ENCODE measurements at places on chromosomes 2 and 18.

GRCh38 chr2:201452058-201452921, 750 bp downstream of the STRADB start:
- ATAC-seq, result peak; percentile 54

DNA sequence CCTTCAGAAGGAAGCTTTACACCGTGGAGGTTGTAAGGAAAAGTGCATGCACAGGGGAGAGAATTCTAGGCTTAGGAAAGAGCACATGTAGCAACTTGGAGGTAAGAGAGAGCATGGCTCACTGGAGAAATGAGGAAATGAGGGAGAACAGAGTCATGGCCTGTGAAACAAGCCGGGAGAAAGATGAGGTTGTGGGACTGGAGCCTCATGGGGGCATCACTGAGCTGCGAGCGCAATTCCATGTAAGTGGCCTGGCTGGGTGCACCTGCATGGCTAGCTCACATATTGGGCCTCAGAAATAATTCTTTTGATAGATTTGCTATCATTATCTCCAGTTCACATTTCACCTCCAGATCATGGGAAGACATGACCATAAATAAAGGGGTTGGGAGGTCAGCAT, 785.5 kb upstream of the RAB6C start:
- no peak for ATAC-seq

DNA sequence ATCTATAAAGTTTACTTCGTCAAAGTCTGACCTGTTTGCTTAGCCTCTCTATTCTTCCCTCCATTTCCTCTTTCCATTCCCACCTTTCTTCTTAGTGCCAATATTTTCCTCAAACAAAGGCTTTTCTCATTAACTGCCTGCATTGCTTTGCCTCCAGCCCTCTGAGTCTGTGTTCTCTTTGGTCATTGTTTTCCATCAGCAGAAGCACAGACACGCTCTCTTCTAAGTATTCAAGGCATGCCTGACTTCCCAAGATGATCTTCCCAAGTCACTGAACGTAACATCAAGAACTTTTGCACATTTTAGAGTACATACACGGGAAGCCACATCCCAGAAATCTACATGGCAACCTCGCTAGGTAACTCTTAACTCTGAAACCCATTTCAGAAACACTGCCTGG, 32.6 kb upstream of the ANXA4 start:
- no peak for ATAC-seq

DNA sequence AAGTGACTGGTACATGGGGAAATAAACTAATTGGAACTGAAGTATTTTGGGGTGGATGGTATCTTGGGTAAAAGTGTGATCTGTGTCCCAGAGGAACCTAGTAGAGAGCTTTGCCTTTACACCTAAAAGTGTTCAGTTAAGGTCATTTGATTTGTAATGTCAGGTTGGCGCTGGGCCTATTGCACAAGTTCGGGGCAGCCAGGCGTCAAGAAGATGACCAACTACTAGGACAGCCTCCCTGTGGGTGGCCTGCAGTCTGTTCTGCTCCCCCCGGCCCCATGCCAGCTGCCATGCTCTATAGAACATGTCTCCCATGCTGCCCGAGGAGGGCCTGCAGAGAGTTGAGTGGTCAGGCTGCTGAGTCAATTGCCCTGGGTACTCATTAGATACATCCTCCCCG, 10.1 kb downstream of the RRM2 start:
- ATAC-seq, result no peak

DNA sequence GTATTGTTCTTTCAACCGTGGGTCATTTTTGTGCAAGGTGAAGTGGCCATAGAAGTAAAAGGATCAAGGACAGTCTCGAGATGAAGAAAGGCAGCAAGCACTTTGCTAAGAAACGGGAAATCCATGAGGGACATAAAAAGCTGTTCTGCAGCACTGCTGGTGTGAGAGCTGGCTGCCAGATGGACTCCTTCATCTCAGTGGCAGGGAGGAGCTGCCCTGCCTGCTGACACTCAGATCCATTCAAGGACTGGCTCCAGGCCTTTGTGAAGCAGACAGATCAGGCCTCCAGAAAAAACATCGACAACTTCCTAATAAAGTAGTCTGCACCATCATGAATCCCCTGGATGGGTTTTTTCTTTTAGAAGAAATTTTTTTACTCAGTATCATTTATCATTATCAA, 29.5 kb downstream of the RMC1 start:
- ATAC-seq, result no peak

GRCh38 chr18:11857177-11857887, 6.1 kb downstream of the CHMP1B start:
- peak; percentile 83 for ATAC-seq

DNA sequence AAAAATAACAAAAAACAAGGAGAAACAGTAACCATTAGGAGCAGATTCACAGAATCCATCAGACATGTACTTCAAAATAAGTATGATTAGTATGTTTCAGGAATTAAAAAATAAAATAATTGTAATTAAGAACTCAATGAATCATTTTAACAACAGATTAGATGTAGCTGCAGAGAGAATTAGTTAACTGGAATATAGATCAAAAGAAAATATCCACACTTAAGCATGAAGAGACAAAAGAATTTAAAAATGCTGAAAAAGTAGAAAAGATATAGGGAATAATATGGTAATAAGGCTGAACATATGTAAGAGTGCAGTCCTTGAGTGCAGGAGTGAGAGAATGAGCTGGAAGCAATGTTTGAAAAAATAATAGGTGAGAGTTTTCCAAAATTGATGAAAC, 24.1 kb upstream of the OR6B3 start:
- no peak for ATAC-seq

DNA sequence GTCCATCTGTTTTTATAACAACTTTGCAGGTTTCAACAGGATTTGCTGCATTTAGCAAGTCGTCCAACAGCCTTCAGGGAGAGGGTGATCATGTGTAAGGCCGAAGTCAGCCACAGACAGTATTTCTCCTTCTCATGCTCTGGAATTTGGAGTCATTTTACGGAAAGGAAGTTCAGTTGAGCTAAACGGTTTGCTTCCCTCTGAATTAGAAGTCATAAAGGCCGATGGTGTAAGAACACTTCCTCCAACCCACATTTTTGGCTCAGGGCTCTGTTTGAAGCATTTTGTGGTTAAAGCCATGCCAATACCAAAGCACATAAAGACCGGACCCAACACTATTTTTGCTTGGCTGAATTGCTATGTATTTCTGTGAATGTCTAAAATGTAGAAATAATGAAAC, 129.5 kb downstream of the TMEM182 start:
- no peak for ATAC-seq

GRCh38 chr18:79318142-79318673, 77.5 kb upstream of the NFATC1 start:
- no peak for ATAC-seq

DNA sequence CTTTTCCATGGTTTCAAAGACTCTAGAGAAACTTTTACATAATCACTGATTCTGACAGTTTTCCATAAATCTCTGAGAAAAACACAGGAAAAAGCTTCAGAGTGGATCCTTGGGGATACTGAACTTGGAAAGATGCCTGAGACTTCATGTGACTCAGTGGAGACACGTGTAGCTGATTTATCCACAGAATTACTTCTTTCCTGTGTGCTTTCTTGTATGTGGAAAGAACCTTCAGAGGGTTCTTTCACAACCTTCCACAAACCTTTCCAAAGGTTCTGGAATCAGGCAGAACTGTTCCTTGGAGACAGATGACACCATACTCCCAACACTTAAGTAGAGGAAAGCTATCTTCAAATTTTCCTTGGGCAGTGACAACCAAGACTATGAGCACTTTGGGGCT, 207.2 kb downstream of the RND3 start:
- peak; percentile 31 for ATAC-seq

GRCh38 chr2:62195421-62196277, at the start of gene B3GNT2:
TSS of gene B3GNT2 (plus strand) at chr2:62196115. CDS start at chr2:62222221, 26,106 bp downstream.
- peak; percentile 74 for ATAC-seq

GRCh38 chr18:42131066-42131929, 176.3 kb downstream of the PIK3C3 start:
- ATAC-seq, result no peak

- no peak for ATAC-seq
Measured at GRCh38 chr2:174172802-174173355, 75.5 kb downstream of the OLA1 start.

- no peak for ATAC-seq
Measured at GRCh38 chr2:218030409-218031195, 27.8 kb upstream of the TNS1 start.

DNA sequence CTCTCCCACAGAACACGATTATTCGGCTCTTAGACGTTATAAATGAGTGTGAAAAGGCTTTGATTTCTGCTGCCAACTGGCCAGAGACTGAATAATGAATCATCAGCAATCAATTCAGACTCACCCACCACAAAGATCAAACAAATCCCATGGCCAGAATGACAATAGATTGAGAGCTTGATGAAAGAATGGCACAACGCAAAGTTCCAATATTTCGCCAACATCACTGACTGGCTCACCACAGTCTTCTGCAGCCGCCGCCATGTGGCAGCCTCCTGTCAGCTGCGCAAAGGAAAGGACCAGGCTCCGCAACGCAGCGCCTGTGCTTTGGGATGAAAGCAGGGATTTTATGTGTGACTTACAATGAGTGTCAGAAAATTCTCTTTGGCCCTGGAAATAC, 104.4 kb upstream of the SOX11 start:
- ATAC-seq, result no peak

GRCh38 chr2:72815655-72816278, 10.1 kb downstream of the EXOC6B start:
- ATAC-seq, result no peak

- ATAC-seq, result no peak
Measured at GRCh38 chr18:11112286-11112685, 37.1 kb downstream of the PIEZO2 start.

DNA sequence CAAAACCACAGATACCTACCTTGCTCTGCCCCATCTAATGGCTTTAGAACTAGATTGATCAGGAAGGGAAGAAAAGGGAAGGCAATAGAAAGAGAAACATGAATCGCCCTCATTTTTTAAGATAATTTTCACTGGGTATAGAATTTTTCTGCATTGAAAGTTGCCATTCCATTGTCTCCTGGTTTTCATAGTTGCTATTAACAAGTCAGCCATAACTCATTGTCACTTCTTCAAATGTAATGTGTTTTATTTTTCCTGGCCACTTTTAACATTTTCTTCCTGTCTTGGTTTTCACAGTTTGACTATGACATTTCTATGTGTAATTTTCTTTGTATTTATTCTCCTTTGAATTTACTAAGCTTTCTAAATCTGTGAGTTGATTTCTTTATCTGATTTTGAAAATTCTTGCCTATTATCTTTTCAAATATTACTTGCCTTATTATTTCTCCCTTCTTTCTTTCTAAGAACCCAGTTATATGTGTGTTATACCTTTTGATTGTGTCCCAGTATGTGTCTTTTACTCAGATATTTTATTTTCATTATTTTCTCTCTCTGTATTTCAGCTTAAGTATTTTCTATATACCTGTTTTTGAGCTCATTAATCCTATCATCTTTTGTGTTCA, 85.5 kb upstream of the GLI2 start:
- ATAC-seq, result no peak

- no peak for ATAC-seq
Measured at GRCh38 chr2:152298754-152299153, 36.2 kb upstream of the FMNL2 start.

GRCh38 chr2:15642815-15643500, 51.3 kb downstream of the DDX1 start:
- ATAC-seq, result no peak

DNA sequence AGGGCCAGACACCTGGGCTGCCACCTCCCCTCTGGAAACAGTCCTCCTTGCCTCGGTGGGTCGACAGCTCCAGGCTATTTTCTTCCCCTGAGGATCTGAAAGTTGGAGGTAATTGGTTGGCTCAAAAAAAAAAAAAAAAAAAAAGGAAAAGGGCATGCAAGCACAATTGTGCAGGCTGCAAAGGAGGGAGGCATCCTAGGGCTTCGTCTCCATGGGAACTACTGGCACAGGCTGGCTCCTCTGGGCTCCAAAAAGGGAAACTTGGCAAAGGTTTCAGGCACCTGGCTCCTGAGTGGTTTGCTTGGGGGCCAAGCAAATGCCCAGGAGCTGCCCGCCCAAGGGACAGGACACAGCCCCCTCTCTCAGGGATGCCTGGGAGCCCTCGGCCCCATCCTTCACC, 1.1 kb upstream of the KCNIP3 start:
- no peak for ATAC-seq

DNA sequence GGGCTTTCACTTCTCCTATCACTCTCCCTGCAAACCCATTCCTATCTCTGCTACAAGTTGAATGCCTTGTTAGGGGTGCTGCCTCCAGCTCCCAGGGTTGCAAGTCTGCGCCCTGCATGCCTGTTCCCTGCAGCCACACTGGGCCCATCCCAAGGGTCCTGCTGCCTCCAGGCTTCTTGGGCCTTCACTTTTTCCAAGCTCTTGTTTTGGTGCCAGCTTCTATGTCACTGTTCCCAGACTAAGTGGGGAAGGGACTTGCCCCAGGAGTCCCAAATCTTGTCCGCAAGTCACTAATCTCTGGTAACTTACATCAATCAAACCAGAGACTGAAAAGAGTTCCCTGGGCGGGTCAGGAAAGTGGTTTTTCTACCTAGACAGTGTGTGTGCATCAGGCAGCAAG, 65.4 kb downstream of the ZCCHC2 start:
- ATAC-seq, result no peak

DNA sequence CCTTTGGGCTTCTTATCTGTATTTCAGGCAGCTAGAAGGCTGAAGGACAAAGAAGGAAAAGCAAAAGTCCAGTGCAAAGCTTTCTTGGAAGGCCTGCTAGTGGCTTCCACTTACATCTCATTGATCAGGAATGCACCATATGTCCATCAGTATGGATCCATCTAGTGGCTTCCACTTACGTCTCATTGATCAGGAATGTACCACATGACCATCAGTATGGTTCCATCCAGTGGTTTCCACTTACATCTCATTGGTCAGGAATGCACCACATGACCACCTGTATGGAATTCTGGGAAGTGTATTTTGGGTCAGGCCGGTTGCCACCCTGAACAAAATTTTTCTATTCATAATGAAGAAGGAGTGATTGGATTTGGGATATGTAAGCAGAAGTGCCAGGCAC, 70.6 kb downstream of the LYPD6 start:
- no peak for ATAC-seq

- no peak for ATAC-seq
Measured at GRCh38 chr2:5236249-5236648, 455.9 kb upstream of the SOX11 start.

GRCh38 chr2:42935692-42936671, 143.6 kb upstream of the HAAO start:
- no peak for ATAC-seq

GRCh38 chr2:216872624-216873023, 12.8 kb upstream of the TNP1 start:
- no peak for ATAC-seq

- peak; percentile 56 for ATAC-seq
Measured at GRCh38 chr2:11829324-11829946, 83.0 kb downstream of the LPIN1 start.

GRCh38 chr2:24836206-24836605, 43.0 kb downstream of the CENPO start:
- ATAC-seq, result no peak

GRCh38 chr2:58107803-58108710, 61.5 kb downstream of the VRK2 start:
- ATAC-seq, result peak; percentile 49

- ATAC-seq, result peak; percentile 94
Measured at GRCh38 chr2:37832590-37833197, 92.4 kb upstream of the RMDN2 start.

- peak; percentile 81 for ATAC-seq
Measured at GRCh38 chr2:100801402-100801801, 18.5 kb upstream of the NPAS2 start.

- peak; percentile 19 for ATAC-seq
Measured at GRCh38 chr18:69491576-69491975, 90.9 kb downstream of the DOK6 start.

Measured in SK-N-SH treated with all-trans-retinoic acid at 6 μM for 48 hours (cell line).